ENCODE measurements at places on chromosomes 2 and 18. TPM values are rescaled to one million over a fixed set of nuclear protein-coding genes. Genes with fewer than 3 reads are reported as not detected.

DNA sequence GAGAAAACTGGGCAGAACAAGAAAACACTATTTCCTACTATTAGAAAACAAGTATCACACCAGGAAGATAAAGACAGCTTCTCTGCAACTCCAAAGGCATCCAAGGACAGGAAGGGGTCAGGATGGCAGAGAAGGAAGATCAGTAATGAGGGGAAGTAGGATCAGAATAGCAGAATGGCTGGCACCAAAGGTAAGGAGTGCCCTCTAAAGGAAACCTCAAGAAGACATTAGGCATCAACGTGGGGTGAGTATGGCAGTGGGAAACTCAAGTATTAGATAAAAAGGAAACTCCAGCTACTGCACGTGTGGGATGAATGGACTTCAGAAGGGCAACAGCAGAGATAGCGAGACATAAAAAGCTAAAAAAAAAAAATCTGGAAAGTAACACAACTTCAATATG, 25.9 kb downstream of the HDLBP start:
- DNase-seq, result no peak

Gene C2orf80
- not detected for total RNA-seq

Gene ST6GAL2
- not detected for total RNA-seq

DNA sequence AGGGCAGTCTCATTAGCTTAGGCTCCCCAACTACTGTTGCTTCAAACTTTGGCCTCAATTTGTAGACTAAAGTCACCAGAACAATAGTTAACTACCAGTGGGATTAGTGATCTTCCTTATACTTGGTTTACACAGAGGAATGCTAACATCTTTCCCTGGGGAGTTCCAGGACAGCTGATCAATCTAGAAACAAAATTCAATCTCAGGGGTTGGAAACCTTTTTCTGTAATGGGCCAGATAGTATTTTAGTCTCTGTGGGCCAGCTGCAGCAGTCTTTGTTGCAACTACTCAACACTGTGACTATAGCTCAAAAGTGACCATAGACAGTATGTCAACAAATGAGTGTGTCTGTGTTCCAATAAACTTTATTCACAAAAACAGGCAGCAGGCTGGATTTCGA, 85.7 kb downstream of the METTL8 start:
- DNase-seq, result no peak

Gene SAG
- total RNA-seq, result not detected

GRCh38 chr2:109084341-109084740, 44.7 kb upstream of the SH3RF3 start:
- DNase-seq, result no peak

DNA sequence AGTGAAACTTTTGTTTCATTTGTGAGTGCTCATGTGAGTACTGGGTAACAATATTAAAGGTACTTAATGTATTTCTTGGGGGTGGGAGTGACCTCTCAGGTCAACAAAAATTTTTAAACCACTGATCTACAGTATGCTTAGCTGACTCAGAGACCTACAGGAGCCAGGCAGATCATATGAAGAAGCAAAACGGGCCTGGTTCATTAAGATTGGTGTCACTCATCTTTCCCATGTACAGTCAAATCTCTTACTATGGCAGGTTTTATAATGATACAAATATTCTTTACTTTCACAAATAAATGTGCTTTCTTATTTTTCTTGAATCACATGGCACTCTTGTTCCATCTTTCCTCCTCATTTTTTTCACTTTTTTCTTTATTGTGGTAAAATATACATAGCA, 7.7 kb upstream of the TMSB10 start:
- no peak for DNase-seq

DNA sequence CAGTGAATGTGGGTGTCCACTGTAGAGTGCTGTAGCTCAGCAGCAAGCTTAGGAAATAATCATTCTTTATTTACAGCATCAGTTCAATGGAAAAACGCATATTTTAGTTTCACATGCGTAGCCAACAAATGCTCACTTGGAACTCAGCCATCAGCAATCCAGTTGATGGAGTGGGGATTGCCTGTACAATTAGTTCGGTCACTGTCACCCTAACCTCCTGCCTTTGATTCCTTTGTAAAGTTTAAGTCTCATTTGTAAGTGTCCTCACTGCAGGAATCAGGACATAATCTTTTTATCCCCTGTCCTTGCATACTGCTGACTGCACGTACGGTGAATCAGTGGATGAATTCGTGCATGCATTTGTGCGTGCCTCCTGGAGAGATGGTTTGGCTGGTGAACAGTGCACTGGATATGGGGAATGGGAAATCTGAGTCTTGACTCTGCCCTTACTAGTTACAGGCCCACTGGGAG, 55.9 kb downstream of the RAB31 start:
- DNase-seq, result no peak

GRCh38 chr2:235685024-235685721, 191.3 kb downstream of the AGAP1 start:
- DNase-seq, result no peak

Gene PID1
- total RNA-seq, result 0.24 TPM

- no peak for DNase-seq
These were observed 45.6 kb upstream of the SELENOI start for GRCh38 chr2:26300234-26300925.

- DNase-seq, result no peak
These were observed 20.4 kb upstream of the KCNS3 start for GRCh38 chr2:17858064-17858463.

GRCh38 chr2:204033611-204034495, 97.3 kb downstream of the ICOS start:
- DNase-seq, result no peak

Gene SERPINB2
- total RNA-seq, result 85.1 TPM

- DNase-seq, result no peak
These were observed 35.6 kb downstream of the CEP192 start for GRCh38 chr18:13026583-13027270.

DNA sequence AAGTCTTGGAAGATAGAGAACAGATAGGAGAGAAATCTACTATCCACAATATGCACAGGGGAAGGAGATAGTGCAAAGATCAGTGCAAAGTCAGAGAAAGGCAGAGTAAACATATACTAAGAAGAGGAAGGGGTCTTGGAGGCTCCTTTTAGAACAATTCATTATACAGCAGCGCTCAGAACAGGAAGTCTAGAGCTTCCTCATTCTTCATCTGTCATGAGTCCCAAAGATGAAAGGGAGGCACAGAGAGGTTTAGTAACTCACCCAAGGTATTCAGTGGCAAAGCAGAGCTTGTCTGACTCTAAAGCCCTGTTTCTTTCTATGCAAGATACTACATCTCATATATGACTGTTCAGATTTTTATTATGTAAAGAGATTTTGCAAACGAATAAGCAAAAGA, 1.4 kb downstream of the SP110 start:
- DNase-seq, result no peak

Gene STON1
- 0.86 TPM for total RNA-seq

- DNase-seq, result no peak
These were observed 101.8 kb upstream of the PIK3C3 start for GRCh38 chr18:41853280-41853679.

- no peak for DNase-seq
These were observed 10.4 kb upstream of the METTL21A start for GRCh38 chr2:207635468-207636200.

- DNase-seq, result no peak
These were observed 7.1 kb downstream of the KHK start for GRCh38 chr2:27093430-27094352.

Gene DSC2
- total RNA-seq, result 42.4 TPM

DNA sequence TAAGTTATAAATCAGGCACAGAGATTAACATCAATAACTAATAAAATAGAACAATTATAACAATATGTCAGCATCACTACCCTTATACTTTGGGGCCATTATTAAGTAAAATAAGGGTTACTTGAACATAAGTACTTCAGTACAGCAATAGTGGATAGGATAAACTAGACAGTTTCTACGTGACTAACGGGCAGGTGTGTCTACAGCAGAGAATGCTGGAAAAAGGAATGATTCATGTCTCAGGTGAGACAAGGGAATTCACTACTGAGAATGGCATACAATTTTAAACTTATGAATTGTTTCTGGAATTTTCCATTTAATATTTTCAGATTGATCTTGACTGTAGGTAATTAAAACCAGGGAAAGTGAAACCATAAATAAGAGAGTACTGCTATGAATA, 5.5 kb downstream of the WDR75 start:
- no peak for DNase-seq

Gene CIB4
- not detected for total RNA-seq

- no peak for DNase-seq
These were observed 407.4 kb upstream of the LRRTM1 start for GRCh38 chr2:80711915-80712314.

DNA sequence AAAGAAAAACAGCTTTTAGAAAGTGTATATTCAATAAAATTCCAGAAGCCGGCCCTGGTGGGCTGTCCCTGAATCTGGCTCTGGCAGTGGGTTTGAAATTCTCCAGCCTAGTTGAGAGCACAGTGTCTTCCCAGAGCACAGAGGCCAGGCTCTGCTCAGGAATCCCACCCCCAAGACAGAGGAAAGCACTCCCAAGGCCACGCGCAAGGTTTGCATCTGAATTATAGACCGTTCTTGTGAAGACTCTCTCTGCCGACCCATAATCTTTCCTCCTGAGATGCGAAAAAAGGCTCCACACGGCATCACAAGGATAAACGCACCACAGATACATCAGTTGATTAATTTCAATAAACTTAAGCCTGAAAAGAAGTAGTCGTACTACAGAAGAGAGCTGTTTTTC, 342.2 kb downstream of the CMPK2 start:
- no peak for DNase-seq

- DNase-seq, result no peak
These were observed 86.8 kb upstream of the HS6ST1 start for GRCh38 chr2:128405467-128405900.

DNA sequence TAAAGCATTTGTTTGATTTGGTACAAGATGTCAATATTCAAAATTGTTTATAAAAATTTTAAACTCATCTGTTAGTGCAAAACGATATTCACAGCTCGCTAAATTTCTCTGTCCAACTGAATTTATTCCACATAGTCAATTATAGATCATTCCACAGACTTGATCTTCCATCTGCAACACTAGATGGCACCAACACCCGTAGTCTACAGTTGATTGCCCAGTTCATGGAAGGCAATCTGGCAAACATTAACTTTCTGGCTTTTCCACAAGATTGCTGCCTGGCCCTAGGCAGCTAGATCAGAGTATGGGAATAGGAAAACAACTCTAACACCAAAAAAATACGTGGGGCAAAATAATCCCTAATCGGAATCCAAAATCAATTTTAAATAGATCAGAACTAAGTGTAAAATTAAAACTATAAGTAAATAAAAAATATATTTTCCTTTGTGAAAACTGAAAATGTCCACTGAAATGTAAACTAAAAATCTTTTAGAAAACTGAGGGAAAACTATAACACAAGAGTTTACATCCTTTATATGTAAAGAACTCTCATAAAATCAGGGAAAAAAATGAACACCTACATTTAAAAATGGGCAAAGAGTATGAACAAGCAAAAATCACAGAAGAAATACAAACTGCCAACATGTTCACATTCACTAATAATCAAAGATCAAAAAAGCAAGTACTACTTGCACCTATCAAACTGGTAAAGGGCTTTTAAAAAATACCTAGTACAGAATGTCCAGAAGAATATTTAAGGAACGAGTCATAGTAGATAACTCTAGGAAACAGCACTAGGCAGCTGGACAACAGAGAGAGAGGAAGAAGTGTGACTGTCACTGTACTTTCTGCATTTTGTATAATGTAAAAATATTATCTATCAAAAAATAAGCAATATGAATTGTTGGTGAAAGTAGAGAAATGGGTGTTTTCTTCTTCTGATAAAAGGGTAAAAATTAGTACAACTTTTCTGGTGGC, 35.0 kb downstream of the RTN4 start:
- peak; percentile 62 for DNase-seq

GRCh38 chr2:200483729-200484198, 26.1 kb downstream of the KCTD18 start:
- DNase-seq, result peak; percentile 70

GRCh38 chr2:444937-445884, 157.3 kb upstream of the ALKAL2 start:
- no peak for DNase-seq

- DNase-seq, result no peak
These were observed 5.5 kb upstream of the CCDC68 start for GRCh38 chr18:54964741-54965140.

DNA sequence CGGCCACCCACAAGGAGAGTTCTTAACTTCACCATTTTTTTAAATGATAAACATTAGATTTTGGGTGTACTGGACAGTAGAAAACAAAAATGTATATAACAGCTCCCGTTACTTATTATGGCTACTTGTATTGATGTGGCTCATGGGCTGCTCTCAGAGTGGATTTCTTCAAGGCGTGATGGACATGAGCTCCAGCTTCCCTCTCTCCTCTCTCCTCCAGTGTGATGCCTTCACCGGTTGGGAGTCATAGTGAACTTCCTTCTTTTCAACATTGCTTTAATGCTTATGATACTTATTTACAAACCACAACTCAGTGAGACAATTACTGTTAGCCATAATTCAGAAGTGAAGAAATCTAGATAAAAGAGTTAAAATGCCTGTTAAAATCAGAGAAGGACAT, 515.2 kb downstream of the RNF144A start:
- no peak for DNase-seq

DNA sequence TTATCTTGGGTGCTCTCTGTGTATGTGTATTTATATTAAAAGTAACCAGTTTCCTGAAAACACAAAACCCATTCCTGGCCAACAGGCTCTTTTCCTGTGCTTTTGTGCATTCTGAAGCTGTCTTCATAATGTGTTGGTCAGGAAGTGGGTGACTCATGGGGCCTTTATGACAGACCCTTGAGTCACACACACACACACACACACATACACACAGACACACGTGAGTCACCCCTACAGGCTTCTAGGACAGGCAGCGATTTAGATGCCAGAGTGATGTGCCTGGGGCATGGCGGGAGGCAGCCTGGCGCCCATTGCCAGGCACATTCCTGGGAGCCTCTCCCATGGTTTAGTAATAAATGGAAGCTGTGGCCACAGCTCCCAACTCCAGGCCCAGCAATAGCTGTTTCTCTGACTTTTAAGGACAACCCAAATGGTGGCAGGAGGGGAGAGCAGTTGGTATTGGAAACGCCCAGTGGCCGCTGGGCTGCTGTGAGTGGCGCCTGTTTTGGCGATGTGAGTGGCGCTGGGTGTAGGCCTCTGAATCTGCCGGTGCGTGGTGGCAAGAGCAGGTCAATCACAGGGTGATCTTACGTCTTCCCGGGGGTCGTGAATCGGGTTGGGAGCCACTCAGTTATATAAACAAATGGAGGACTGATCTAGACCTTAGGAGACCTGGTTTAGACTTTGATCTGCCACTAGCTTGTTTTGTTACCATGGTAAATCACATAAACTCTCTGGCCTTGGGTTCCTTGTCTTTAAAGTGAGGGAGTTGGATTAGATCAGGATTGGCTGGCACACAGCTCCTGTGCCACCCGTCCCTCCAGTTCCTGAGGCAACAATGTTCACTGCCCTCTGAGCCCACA, 150.7 kb upstream of the DLX2 start:
- DNase-seq, result peak; percentile 81

GRCh38 chr2:88729061-88729745, 37.7 kb downstream of the RPIA start:
- DNase-seq, result no peak

GRCh38 chr2:230779126-230779525, 66.5 kb downstream of the CAB39 start:
- DNase-seq, result no peak

GRCh38 chr2:199070322-199070949, 387.3 kb downstream of the SATB2 start:
- DNase-seq, result no peak
